Mammary epithelial cell (primary cell): ENCODE measurements at places on chromosomes 3 and 15. TPM values are rescaled to one million over a fixed set of nuclear protein-coding genes. Genes with fewer than 3 reads are reported as not detected.

TERC gene
- total RNA-seq = 4.7 TPM in 1 of 2 replicates, not detected in the other

- DNase-seq = peak; percentile 22
Measured at GRCh38 chr3:158743664-158744566, 11.7 kb upstream of the RARRES1 start.

GRCh38 chr15:62758126-62758951 lies 284.2 kb upstream of the TPM1 start:
- peak; percentile 89 for DNase-seq

DNA sequence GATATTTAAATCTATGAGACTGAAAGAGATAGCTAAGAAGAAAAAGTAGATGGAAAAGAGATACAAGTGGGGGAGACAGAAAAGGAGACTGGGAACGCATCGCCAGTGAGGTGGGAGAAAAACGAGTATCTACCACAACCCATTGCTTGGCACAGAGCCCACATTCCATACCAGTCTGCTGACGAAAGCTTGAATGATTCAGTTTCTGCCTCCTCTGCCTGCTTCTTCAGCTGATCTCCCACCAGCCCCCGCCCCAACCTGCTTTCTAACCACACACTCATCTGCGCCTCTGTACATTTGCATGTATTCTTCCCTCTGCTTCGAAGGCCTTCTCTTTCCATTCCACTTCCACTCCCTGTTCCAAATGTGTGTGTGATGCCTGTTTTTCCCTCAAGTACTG lies 188.1 kb downstream of the USP13 start:
- peak; percentile 88 for DNase-seq

DNA sequence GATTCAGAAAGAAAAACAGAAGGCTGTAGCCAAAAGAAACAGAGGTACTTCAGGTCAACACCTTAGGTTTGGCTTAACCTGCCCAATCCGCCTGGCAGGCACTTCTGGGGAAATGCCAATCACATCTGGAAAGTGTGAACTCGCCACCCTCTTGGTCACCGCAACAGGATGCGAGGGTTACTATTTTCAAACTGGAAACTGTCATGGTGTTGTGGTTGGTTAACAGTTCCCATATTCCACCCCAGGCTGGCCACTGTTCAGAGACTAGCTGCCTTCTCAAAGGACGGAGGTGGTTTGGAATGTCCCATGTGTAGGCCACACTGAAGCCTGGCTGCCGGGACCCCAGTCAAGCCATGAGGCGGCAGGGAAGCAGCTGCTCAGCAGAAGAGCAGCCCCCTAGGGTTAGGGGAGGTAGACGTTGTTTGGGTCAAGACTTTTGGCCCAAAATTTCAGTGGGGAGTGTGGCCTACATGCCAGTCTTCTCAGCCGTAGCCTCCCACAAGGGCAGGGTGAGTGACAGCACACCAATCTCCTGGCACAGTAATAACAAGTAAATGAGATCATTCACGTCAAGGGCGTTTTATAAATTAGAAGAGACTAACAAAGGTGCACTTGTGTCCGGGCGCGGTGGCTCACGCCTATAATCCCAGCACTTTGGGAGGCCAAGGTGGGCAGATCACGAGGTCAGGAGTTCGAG lies 54.6 kb downstream of the UMPS start:
- peak; percentile 17 for DNase-seq

GRCh38 chr3:8996681-8997121 lies 33.4 kb upstream of the RAD18 start:
- DNase-seq = no peak

DNA sequence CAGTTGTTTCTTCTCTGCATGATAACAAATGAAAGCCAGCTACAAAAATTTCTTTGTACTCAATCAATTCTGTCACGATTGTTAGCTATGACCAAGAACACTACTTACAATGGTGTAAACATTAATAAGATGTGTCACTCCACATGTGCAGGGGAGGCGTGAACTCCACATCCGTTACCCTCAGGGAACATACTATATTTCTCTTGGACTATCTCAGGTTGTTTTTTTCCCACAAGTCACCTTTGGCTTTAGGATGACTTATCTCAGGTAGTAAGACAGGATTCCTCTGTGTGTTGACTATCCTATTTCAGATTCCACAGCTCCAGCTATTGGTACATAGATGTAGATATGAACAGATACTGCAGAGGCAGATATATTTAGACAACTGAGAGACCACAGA lies 423.3 kb upstream of the GRM7 start:
- no peak for DNase-seq

DNA sequence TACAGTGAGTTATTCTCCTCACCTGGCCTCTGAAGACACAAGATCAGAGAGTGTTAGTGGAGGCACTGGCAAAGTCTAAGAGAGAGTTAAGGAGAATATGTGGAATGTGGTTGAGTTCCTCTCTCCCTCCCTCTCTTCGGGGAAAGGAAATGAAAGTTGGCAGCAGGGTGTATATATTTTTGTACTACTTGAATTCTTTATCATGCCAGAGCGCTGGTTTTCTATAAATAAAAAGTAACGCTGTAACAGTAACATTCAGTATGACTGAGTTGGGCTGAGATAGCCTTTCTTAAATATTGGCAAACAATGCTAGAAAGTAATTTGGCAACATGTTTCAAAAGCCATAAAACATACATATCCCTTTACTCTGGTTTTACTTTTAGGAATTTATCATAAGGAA lies 77.5 kb upstream of the TNFAIP8L3 start:
- no peak for DNase-seq

GRCh38 chr3:12484983-12485327 lies 675 bp downstream of the TSEN2 start:
- no peak for DNase-seq

GRCh38 chr3:151015767-151016477 lies 43.4 kb upstream of the CLRN1 start:
- DNase-seq = no peak

GOLGA6L4 gene
- total RNA-seq = 3.1 and 4.1 TPM in 2 replicates

- no peak for DNase-seq
Measured at GRCh38 chr15:72936691-72937679, 115.3 kb upstream of the NEO1 start.

CGNL1 gene
- 0.05 and 0.07 TPM in 2 replicates for total RNA-seq

RPP25 gene
- total RNA-seq = 1.2 TPM

DNA sequence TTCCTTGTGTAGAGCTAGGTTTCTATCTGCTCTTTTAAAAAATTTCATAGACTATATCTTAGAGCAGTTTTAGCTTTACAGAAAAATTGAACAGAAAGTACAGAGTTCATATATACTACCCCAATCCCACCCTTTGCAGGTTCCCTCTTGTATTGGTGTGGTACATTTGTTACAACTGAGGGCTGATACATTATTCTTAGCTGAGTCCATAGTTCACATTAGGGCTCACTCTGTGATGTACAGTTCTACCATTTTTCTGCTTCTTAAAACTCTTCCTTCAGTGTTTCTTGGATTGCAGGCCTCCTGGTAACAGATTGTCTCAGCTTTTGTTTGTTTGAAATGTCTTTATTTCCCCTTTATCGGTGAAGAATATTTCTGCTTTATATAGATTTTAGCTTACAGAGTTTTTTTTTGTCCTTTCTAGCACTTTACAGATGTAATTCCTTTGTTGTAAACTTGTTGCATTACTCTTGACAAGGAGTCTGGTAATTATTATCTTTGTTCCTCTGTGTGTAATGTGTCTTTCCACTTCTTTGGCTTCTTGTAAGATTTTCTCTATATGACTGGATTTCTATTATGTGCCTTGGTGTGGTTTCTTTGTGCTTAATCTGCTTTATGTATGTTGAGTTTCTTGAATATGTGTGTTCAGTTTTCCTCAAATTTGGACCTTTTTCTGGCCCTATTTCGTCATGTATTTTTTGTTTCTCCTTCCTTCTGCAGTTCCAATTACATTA lies 25.3 kb downstream of the MEF2A start:
- no peak for DNase-seq

TNFSF10 gene
- 3.2 TPM for total RNA-seq

DNA sequence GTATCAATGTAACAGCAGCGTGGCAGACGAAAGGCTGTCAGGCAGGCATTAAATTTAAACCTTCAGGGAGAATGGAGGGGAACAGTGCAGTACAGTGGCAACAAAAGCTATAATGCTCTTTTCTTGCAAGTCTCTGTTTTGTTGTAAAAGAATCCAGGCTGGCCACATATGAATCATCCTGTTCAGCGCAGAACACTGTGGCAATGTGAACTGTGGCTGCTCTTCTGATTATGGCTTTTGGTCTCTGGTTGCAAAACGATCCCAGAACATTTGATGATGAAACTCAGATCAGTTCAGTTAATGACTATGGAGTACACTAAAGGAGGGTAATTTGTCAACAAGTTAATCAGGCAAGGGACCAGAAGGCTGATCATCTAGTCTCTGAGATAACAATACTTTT lies 219.7 kb upstream of the SGO1 start:
- peak; percentile 50 for DNase-seq

CAPN7 gene
- total RNA-seq = 32.8 and 34.1 TPM in 2 replicates

CD86 gene
- 0.17 TPM for total RNA-seq

TP63 gene
- total RNA-seq = 286 TPM

ECE2 gene
- not detected in 2 replicates for total RNA-seq

GRCh38 chr15:32735989-32736700 lies 18.3 kb downstream of the GREM1 start:
- DNase-seq = no peak

DNA sequence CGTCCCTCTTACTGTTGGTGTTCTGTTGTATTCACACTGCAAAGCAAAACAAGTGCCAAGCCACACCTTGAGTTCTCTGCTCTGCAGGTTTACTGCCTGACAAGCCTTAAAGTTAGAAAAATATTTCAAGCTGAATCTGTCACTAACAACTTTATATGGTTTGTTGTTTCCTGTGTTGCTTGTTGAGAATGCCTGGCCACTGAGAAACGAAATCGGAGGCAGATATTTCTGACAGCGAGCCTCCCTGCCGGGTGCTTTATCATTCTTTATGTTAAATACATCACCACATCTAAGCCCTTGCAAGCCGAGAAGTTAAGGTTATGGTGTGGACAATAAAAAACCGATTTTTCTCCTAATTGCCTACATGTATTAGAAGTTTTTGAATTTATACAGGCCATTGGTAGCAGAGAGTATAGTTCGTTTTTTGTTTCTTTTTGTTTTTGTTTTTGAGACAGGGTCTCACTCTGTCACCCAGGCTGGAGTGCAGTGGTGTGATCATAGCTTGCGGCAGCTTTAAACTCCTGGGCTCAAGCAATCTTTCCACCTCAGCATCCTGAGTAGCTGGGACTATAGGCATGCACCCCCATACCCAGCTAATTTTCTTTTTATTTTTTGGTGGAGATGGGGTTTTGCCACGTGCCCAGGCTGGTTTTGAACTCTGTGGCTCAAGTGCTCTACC lies 188.4 kb upstream of the ICE2 start:
- DNase-seq = no peak

DNA sequence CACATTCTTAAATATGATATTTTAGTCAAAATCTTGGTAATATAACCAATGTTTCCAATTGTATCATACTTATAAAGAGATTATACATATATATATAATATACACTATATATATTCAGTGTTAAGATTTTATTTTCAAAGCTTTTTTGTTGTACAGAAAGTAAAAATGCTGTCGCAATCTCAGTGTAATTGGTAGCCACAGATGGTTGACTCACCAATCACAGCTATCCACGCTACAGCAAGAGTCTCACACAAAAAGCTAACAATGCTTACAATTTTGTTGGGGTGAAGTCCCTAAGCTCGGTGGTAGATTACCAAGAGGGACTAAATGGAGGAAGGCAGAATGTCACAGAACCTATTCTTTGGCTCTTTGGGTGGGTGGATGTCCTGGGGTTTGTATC lies 16.9 kb upstream of the CFAP161 start:
- peak; percentile 42 for DNase-seq

ZBBX gene
- not detected in 2 replicates for total RNA-seq

DNA sequence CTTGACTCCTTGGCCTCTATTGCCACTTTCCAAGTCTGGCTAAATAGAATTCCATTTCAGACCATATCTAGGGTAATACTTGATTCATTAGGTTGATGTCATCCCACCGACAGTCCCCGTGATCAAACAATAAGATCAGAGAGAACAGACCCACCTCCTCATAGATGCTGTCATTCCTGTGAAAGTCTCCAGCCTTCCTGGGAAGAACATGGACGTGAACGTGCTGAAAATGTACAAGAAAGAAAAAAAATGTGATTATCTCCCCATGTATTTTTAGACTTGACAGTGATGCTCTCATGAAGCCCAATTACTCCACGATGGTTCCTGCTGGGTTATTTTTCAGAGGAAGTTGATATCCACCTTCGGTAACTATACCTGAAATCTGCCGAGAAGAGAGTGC lies 872.4 kb upstream of the CFAP20DC start:
- no peak for DNase-seq

- no peak for DNase-seq
Measured at GRCh38 chr15:83430441-83430840, 16.7 kb upstream of the SH3GL3 start.

DNA sequence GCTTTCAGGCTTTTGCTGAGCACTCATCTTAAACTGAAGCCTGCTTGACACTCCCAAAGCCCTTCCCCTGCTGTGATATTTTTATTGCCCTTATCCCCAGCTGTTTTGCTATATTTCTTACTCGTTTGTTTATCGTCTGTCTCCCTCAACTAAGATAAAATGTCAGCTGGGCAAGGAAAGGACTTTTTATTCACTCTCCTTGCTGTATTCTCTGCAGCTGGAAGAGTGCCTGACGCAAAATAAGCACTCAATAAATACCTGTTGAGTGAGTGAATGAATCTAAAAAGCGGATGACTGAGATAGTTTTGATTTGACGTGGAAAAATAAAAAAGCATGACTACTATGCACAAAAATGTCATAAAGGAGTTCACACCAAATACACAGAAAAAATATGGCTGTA lies 84.8 kb upstream of the POMGNT2 start:
- no peak for DNase-seq

DNA sequence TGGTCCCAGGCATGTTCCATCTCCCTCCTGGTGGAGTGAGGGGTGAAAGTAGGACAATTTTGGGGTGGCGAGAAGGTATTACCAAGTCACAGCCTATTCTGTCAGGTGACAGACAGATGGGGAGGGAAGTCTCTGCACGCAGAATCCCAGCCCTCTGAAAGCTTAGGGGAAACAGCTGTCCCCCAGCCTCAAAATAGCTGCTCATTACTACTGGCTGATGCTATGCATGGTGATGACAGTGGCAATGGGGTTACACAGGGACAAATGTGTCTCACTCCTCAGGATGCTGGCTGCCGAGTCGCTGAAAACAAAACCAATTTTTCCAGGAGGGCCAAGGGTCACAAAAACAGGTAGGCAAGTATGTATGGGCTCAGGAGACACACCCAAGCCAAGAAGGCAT lies 68.8 kb upstream of the OXTR start:
- no peak for DNase-seq

SPTBN5 gene
- 0.61 and 3.0 TPM in 2 replicates for total RNA-seq
